ENCODE measurements at places on chromosomes 7 and 10. TPM values are rescaled to one million over a fixed set of nuclear protein-coding genes. Genes with fewer than 3 reads are reported as not detected.

COX15 gene
- 47.2 TPM for total RNA-seq

ASB10 gene
- 17.5 TPM for total RNA-seq

- peak overlapping the region; percentile 30 for H3K27ac ChIP-seq
- no peak overlapping the region for H3K4me3 ChIP-seq
- DNase-seq, result no peak
- no peaks in the 10 kb centered on the region for H3K27me3 ChIP-seq
- no peaks in the 10 kb centered on the region for H3K36me3 ChIP-seq
Observed at GRCh38 chr10:88270871-88271713, 312.0 kb downstream of the RNLS start.

MGAM2 gene
- total RNA-seq, result not detected

LRRD1 gene
- total RNA-seq, result not detected

AKR1D1 gene
- total RNA-seq, result not detected

- H3K4me1 ChIP-seq, result no peaks in the 10 kb centered on the region
- H3K36me3 ChIP-seq, result no peaks in the 10 kb centered on the region
- no peak overlapping the region for H3K4me3 ChIP-seq
- H3K27ac ChIP-seq, result no peak overlapping the region
- peaks cover 29% of the 10 kb centered on the region for H3K27me3 ChIP-seq
Observed at GRCh38 chr7:39310699-39311098, 255.5 kb upstream of the YAE1 start.

CFAP69 gene
- total RNA-seq, result 4.1 TPM

TDRD1 gene
- 3.8 TPM for total RNA-seq

CPXM2 gene
- total RNA-seq, result 4.0 TPM

SDK1 gene
- total RNA-seq, result 5.3 TPM

GRCh38 chr7:157401567-157402387, 65.0 kb downstream of the DNAJB6 start:
- H3K27ac ChIP-seq, result no peak overlapping the region
- peaks cover 51% of the 10 kb centered on the region for H3K4me1 ChIP-seq
- no peaks in the 10 kb centered on the region for H3K36me3 ChIP-seq

Data from heart right ventricle (tissue), 16 donors.